ENCODE measurements at places on chromosomes 5 and 9. TPM values are rescaled to one million over a fixed set of nuclear protein-coding genes. Genes with fewer than 3 reads are reported as not detected.

- DNase-seq = no peak
- no peaks in the 10 kb centered on the region for H3K4me1 ChIP-seq
- H3K27ac ChIP-seq = no peak overlapping the region
- no peaks in the 10 kb centered on the region for H3K27me3 ChIP-seq
- H3K36me3 ChIP-seq = no peaks in the 10 kb centered on the region
These were observed 71.0 kb upstream of the SEMA6A start for GRCh38 chr5:116645627-116646026.

- H3K4me1 ChIP-seq = no peaks in the 10 kb centered on the region
- no peaks in the 10 kb centered on the region for H3K27me3 ChIP-seq
- no peaks in the 10 kb centered on the region for H3K36me3 ChIP-seq
- DNase-seq = no peak
- no peak overlapping the region for H3K4me3 ChIP-seq
- H3K27ac ChIP-seq = no peak overlapping the region
These were observed 13.1 kb downstream of the ZNF608 start for GRCh38 chr5:124733329-124733650.

DNA sequence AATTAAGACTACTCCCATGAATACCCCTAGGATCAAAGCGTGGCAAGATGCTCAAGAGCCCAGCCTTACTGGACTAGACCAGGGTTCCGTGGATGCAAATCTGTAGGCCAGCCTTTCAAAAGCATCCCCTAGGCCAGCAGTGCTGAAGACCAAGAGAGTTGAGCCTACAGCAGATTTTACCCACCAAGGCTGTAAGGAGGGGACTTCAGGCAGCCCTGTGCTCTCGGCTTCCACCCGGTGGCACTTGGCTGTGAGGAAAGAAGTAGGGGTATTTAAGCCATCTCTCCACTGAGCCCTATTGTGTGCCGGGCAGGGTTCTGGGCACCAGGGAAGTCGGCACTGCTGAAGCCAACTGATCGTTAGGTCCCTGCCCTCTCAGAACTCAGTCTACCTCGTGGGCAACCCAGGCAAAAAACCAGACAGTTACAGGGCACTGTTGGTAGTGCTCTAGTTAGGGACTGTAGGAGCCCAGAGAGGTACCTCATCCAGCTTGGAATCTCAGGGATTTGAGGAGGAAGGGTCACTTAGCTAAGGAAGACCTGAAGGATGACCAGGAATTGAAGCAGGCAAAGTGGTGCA lies 25.5 kb downstream of the TCF7 start:
- H3K4me3 ChIP-seq = no peak overlapping the region
- no peak for DNase-seq

- no peaks in the 10 kb centered on the region for H3K36me3 ChIP-seq
- no peaks in the 10 kb centered on the region for H3K4me1 ChIP-seq
- H3K4me3 ChIP-seq = no peak overlapping the region
- no peak for DNase-seq
- H3K27ac ChIP-seq = no peak overlapping the region
These were observed 145.9 kb downstream of the CARTPT start for GRCh38 chr5:71864730-71865601.

GRCh38 chr9:81682797-81683196 lies 6.5 kb downstream of the TLE1 start:
- H3K4me3 ChIP-seq = no peak overlapping the region
- H3K27ac ChIP-seq = no peak overlapping the region
- no peaks in the 10 kb centered on the region for H3K36me3 ChIP-seq
- no peaks in the 10 kb centered on the region for H3K4me1 ChIP-seq

DNA sequence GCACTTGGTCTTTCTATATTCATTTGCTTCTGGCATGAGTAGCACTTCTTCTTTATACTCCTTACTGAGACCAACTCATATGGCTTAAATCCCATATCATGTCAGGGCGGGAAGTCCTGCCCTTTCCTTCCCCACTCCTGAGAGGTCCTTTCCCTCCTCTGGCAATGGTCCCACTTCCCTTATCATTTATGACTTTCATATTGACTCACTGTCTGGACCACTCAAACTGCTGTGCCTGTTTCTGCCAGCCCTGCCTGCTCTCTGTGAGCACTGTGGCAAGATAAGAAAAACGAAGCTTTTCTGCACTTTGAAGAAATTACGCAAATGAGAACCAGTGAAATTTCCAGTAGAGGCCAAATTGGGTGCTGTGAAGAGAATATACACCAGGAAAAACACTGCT lies 58.1 kb downstream of the ZNF474 start:
- no peaks in the 10 kb centered on the region for H3K36me3 ChIP-seq
- H3K27ac ChIP-seq = no peak overlapping the region
- no peak overlapping the region for H3K4me3 ChIP-seq
- H3K27me3 ChIP-seq = no peaks in the 10 kb centered on the region
- DNase-seq = no peak
- peaks cover 5% of the 10 kb centered on the region for H3K4me1 ChIP-seq

- H3K4me3 ChIP-seq = no peak overlapping the region
- no peaks in the 10 kb centered on the region for H3K27me3 ChIP-seq
- no peaks in the 10 kb centered on the region for H3K36me3 ChIP-seq
- DNase-seq = no peak
- peaks cover 3% of the 10 kb centered on the region for H3K4me1 ChIP-seq
- no peak overlapping the region for H3K27ac ChIP-seq
These were observed 10.2 kb upstream of the TIFAB start for GRCh38 chr5:135462304-135462703.

DNA sequence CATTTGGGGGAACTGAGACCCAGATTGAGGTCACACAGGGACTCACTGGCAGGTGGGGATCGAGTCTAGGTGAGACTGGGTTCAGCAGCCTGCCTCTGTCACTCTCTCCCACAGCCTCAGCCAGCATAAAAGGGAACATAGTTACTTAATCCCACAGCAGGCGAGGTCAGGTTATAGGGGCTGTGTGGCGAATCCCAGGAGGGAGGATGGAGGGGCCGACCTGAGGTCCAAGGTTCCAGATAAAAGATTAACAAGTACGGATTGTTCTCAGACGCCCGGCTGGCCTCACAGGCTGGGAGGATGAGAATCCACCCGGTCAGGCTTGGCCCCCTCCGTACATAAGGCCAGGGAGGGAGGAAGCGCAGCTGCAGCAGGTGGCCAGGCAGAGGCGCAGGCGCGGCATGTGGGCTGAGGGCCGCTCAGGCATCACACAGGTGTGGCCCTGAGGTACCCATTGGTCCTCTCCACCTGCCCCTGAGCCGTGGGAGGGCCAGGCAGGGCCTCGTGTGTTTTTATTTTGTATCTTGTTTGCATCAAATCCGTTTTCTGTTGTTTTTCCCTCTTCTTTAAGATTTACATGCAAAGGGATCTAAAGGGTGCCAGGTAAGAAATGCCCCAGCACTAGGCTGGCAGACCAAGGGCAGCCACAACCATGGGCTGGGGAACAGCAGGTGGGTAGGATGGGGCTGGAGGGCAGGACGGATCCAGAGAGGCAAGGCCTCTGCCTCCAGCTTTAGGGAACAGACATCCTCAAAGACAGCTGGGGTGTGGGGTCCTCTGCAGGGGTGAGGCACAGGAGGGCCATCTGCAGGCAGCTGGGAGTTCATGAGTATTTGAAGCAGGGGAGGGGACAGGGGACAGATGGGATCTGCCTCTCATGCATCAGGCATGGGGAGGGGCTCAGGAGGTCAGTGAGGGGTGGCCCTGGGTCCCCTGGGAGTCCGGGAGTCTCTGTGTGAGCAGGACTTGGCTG lies 3.6 kb downstream of the SUSD3 start:
- H3K27me3 ChIP-seq = no peaks in the 10 kb centered on the region
- peak; percentile 76 for DNase-seq
- H3K36me3 ChIP-seq = no peaks in the 10 kb centered on the region
- peaks cover 28% of the 10 kb centered on the region for H3K4me1 ChIP-seq

GRCh38 chr9:19114680-19115270 lies 12.1 kb upstream of the HAUS6 start:
- no peaks in the 10 kb centered on the region for H3K36me3 ChIP-seq
- H3K27ac ChIP-seq = no peak overlapping the region
- DNase-seq = no peak
- no peak overlapping the region for H3K4me3 ChIP-seq

GRCh38 chr9:134195558-134195957 lies 31.2 kb upstream of the RNU6ATAC start:
- no peaks in the 10 kb centered on the region for H3K4me1 ChIP-seq
- H3K27me3 ChIP-seq = no peaks in the 10 kb centered on the region
- H3K36me3 ChIP-seq = no peaks in the 10 kb centered on the region
- no peak overlapping the region for H3K4me3 ChIP-seq
- no peak overlapping the region for H3K27ac ChIP-seq

DNA sequence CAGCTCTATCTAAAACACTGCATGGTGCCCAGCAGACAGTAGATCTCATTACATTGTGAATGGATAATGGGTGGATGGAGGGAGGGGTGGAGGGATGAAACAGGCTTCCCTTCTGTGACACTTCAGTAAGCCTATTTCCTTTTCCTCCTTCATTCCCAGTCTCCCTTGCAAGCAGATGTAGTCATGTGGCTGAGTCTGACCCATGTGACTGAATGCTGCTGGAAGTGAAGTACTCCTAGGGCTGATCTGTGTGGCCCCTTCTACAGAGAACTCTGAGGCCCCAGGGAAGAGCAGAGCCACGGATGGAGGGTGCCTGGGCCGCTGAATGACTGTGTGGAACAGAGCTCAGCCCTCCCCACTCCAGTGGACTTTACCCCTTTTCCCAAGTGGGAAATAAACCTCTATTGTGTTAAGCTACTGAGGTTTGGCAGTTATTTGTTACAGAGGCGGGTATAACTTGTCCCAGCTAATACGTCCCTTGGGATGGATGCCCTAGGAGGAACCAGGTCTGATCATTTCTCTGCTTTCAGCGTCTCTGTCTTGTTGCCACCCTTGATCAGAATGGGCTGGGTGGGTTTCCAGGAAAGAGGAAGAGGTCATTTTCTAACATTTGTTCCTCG lies 176.1 kb upstream of the MVB12B start:
- no peaks in the 10 kb centered on the region for H3K36me3 ChIP-seq
- H3K4me1 ChIP-seq = no peaks in the 10 kb centered on the region
- H3K27ac ChIP-seq = no peak overlapping the region
- H3K27me3 ChIP-seq = no peaks in the 10 kb centered on the region
- no peak overlapping the region for H3K4me3 ChIP-seq
- no peak for DNase-seq

DNA sequence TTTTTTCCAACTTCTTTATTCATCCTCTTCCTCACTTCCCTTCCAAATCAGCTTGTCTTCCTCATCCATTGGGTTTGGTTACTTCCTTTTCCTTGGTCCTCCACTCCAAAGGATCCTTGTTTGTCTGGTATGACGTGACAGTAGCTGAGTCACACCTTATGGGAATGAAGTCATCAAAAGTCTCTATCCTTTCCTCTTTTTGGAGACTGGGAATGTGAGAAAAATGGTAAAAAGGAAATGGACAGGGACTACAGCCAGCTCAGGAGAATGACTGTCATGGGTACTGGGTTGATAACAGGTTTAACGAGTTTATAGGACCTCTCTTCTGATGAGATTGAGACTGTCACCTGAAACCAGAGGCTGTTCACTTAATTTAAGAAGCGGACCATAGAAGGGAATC lies 76.2 kb upstream of the MYO10 start:
- H3K4me1 ChIP-seq = no peaks in the 10 kb centered on the region
- H3K27ac ChIP-seq = no peak overlapping the region
- H3K36me3 ChIP-seq = no peaks in the 10 kb centered on the region
- H3K4me3 ChIP-seq = no peak overlapping the region

- H3K4me3 ChIP-seq = no peak overlapping the region
- H3K4me1 ChIP-seq = peaks cover 6% of the 10 kb centered on the region
- peak; percentile 35 for DNase-seq
- H3K36me3 ChIP-seq = no peaks in the 10 kb centered on the region
These were observed 442.7 kb upstream of the CD180 start for GRCh38 chr5:67639313-67639712.

DNA sequence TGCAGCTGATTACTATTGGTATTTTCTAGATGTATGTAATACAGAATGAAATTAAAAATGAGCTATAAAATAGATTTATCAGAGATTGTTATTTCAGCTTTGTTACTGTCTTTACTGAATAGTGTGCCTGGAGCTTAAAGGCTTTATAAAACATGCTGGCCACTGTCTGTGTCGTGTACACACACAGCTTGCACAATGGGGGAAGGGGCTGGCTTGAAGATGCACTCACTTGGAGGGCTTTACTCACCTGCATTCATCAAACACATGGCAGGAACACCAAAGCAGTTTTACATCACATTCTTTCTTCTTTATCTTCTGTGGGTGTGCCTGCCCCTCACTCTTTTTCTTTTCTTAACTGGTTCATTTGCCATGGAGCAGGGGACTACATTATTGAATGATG lies 60.9 kb downstream of the TLE4 start:
- no peak overlapping the region for H3K4me3 ChIP-seq
- no peak overlapping the region for H3K27ac ChIP-seq
- no peaks in the 10 kb centered on the region for H3K27me3 ChIP-seq
- no peaks in the 10 kb centered on the region for H3K36me3 ChIP-seq

- H3K36me3 ChIP-seq = no peaks in the 10 kb centered on the region
- no peaks in the 10 kb centered on the region for H3K4me1 ChIP-seq
- DNase-seq = no peak
- H3K27ac ChIP-seq = no peak overlapping the region
- H3K27me3 ChIP-seq = no peaks in the 10 kb centered on the region
These were observed 23.2 kb upstream of the RCL1 start for GRCh38 chr9:4769321-4770080.

DNA sequence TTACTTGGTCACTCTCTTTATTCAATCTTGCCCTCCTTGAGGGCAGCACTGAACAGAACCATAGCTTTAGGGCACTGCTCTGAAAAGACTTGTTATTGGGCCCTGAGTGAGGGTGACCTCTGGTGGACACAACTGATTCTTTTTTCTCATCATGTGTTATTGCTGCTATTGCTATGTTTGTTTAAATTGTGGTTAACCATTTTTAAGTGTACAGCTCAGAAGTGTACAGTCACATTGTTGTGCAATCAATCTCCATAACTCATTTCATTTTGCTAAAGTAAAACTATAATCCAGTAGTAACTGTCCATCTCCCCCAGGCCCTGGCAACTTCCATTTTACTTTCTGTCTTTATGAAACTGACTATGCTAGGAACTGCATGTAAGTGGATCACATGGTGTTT lies 351.1 kb upstream of the RIOK2 start:
- no peak for DNase-seq
- H3K4me1 ChIP-seq = no peaks in the 10 kb centered on the region
- H3K27ac ChIP-seq = no peak overlapping the region
- H3K36me3 ChIP-seq = no peaks in the 10 kb centered on the region
- no peak overlapping the region for H3K4me3 ChIP-seq
- H3K27me3 ChIP-seq = no peaks in the 10 kb centered on the region

- no peak for DNase-seq
- no peaks in the 10 kb centered on the region for H3K4me1 ChIP-seq
- no peaks in the 10 kb centered on the region for H3K36me3 ChIP-seq
- no peaks in the 10 kb centered on the region for H3K27me3 ChIP-seq
- no peak overlapping the region for H3K27ac ChIP-seq
These were observed 2263.8 kb upstream of the ACO1 start for GRCh38 chr9:30120666-30121065.

The CD274 gene
- 1.5 TPM for total RNA-seq

The ALDOB gene
- total RNA-seq = 0.37 TPM

The LRRC19 gene
- total RNA-seq = not detected

The PFN3 gene
- total RNA-seq = not detected

The KIF4B gene
- not detected for total RNA-seq

The PCDHA3 gene
- 1.4 TPM for total RNA-seq

The SLC22A4 gene
- total RNA-seq = 7.7 TPM

The LECT2 gene
- total RNA-seq = not detected

The SNAPC3 gene
- total RNA-seq = 26.1 TPM

The CLK4 gene
- 25.5 TPM for total RNA-seq

The FAM221B gene
- total RNA-seq = not detected

The MXD3 gene
- 5.9 TPM for total RNA-seq

The TMC1 gene
- 1.4 TPM for total RNA-seq

The OR1J2 gene
- total RNA-seq = not detected

The IL5 gene
- not detected for total RNA-seq

Measured in ovary (tissue), 10 donors.